ENCODE measurements at places on chromosomes 3 and 15.

DNA sequence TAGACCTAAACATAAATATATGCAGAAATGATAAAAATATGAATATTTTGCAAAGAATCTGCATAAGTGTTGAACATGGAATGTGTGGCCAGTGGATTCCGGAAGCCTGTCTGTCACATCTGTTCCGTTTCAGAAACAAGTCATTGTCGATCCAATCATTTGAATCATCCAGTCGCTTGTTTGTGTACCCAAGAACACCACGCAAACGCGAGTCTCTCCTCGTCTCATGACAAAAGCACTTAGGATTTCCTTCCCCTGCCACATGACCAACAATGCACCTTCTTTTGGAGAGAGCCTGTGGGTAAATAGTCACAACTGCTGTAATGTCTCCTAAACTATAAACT is 80.2 kb downstream of the FMN1 start:
- no peak for DNase-seq

DNA sequence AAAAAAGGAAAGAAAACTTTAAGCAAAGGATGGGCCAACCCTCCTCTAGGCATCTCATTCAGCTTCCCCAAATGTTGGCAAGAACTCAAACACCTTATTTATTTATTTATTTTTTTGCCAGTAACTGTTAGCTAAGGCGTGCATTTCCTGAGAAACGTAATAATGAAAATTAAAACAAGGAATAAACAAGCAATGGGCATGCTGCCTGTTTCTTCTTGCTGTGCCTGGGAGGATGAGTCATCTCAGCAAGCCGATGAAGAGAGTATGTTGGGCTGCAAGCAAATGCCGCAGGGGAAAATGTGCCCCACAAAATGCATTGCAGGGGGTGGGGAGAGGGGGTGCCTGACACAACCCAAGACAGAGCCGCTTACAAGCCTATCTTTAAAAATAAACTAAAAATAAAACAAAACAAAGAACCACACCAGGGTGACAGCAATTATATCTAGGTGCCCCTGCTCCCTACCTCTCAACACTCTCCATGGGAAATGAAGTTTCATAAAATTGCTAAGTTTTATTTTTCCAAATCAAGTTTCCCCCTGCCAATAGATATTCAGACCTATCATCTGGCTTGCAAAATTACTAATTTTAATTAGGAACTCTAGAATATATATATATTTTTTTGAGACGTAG is 40.3 kb downstream of the EIF4E3 start:
- DNase-seq, result no peak

- no peak for DNase-seq
These were observed 67.6 kb downstream of the IGF1R start for GRCh38 chr15:98715890-98716443.

GRCh38 chr3:131892331-131892730 is 142.5 kb downstream of the CPNE4 start:
- no peak for DNase-seq

GRCh38 chr3:45137656-45138181 is 8.5 kb downstream of the CDCP1 start:
- DNase-seq, result no peak

DNA sequence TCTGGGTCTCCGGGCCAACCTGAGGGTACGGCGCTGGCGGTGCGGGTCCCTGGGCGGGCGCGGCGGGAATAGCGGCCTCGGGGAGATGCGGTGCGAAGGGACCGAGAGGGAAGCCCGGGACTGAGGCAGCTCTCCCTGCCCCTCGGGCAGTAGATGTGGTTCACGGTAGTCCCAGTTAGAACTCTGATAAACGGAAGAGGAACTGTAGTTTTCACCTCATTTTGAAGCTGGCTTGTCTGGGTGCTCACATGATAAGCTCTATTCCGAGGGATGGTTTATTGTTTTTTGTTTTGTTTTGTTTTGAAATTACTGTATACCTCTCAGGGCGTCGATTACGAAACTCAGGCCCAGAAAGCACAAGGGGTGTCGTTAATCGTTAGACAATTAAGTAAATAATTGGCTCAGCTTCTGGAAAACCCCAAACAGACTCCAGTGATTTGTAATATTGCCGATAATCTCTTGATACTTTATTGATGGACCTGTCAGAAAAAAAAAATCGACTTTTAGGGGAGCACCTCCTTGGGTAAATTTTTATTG is 413 bp downstream of the NUSAP1 start:
- DNase-seq, result no peak

DNA sequence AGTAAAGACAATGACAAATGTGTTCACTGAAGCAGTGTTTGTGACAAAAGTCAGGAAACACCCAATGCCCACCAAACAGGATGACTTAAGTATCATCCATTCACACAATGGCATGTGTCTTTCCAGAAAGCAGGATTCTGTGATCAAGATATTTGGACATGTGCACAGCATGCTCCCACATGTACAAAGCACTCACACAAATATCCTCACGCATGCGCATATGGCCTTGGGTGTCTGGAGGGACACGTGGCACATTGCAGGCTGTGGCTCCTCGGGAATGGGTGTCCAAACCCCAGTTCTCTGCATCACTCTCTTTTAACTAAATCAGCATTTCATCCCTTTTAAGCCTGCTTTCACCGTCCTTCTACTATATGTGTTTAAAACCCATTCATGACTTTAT is 130.5 kb downstream of the KLF13 start:
- no peak for DNase-seq

GRCh38 chr3:174325834-174326700 is 533.1 kb upstream of the NAALADL2 start:
- DNase-seq, result no peak

- no peak for DNase-seq
These were observed 87.0 kb upstream of the DNAJC19 start for GRCh38 chr3:181076558-181076957.

- no peak for DNase-seq
These were observed 110.5 kb upstream of the GAP43 start for GRCh38 chr3:115512565-115513415.

- DNase-seq, result no peak
These were observed 34.5 kb downstream of the UMPS start for GRCh38 chr3:124764746-124765145.

DNA sequence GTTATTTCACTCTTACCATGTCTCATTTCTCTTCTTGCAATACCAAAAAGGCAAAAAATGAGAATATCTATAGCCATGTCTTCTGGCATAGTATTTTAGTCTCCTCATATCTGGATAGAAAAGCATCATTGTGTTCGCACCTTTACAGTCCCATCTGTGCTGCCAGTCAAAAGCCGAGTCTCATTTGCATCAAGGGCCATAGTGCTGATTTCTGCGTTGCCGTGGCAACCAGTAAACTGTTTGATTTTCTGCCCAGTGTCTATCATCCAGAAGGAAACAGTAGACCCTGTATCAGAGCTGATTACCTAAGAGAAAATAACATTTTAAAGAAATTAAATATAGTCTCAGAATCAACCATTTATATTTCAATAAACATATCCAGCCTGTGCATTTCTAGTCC is 86.1 kb upstream of the SERPINI2 start:
- no peak for DNase-seq

GRCh38 chr3:127954640-127955039 is 39.6 kb downstream of the KBTBD12 start:
- no peak for DNase-seq

DNA sequence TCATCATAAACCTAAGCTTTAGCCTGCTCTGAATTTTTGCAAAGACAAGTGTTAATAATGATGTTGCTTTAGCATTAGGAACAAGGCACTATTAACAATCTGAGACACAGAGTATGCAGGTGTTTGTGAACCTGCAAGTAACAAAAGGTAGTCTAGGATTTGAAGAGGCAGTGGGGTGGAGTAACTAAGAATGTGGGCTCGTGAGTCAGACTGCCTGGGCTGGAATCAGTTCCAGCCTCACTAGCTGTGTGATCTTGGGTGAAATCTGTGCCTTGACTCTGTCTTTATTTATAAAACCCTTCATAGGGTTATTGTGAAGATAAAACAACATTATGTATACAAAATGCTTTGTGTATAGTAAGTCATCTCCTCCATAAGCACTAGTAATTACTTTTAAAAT is 610.6 kb upstream of the CFAP20DC start:
- DNase-seq, result no peak

DNA sequence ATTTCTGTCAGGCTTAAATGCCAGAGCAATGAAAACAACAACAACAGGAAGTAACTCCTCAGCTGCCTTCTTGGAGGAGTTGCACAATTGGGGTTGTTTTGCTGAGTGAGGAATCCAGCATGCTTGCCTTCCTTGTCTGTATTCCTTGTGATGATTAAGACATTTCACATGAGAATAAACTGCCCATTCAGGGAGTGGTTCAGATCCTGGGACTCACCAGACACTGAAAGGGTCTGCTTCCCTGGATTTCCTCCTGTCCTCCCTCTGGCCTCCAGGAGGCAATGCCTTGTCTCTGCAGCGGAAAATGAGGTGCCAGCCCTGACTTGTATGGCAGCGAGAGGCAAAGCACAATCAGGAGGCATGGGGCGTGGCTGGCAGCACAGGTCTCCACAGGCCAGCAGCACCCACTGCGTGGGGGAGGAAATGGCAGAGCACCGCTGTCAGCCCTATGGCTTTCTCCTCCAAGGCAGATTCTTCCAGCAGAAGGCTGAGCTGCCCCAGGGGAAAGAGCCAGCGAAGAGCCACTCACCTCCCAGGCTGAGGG is 41.5 kb downstream of the RBP2 start:
- no peak for DNase-seq

All from T-helper 22 cell (primary cell).